Neural progenitor cell (in vitro differentiated cells): ENCODE measurements at places on chromosomes 12 and 14. TPM values are rescaled to one million over a fixed set of nuclear protein-coding genes. Genes with fewer than 3 reads are reported as not detected.

DNA sequence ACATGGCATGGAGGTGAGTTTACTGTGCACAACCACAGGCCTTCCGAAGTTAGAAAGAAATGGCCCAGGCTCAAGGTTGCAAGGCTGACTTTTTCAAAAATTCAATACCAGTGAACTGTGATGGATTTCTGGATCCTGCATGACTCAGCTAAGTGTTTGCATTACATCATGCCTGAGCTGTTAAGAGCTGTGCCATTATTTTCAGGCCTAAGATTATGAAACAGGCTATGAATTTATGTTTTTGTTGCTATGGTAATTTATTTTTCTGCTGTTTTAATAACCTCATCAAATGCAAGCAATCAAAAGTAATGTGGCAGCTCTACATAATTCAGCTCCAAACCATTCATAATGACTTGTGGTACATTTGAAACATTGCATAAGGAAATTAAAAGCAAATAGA lies 457.7 kb upstream of the TMEM132C start:
- no peak for DNase-seq

Gene NINJ2
- total RNA-seq = 0.37 TPM in 1 of 2 replicates, not detected in the other

DNA sequence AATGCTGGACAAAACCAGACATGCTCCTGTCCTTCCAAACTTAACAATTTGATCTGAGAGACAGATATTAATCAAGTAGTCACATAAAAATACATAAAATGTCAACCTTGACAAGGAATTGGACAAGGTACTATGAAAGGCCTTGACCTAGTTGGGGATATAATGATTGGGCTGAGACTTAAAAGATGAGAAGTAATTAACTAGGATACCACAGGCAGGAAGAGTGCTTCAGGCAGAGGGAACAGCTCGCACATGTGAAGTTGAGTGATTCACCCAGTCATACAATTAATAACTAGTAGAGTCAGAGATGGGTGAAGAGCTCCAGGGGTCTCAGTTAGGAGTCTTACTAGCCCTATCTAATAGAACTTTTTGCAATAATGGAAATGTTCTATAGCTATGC lies 259.5 kb downstream of the MSRB3 start:
- DNase-seq = no peak

Gene CLEC4D
- total RNA-seq = 0.19 TPM in 2 replicates

Gene LRFN5
- total RNA-seq = 0.12 and 0.49 TPM in 2 replicates

DNA sequence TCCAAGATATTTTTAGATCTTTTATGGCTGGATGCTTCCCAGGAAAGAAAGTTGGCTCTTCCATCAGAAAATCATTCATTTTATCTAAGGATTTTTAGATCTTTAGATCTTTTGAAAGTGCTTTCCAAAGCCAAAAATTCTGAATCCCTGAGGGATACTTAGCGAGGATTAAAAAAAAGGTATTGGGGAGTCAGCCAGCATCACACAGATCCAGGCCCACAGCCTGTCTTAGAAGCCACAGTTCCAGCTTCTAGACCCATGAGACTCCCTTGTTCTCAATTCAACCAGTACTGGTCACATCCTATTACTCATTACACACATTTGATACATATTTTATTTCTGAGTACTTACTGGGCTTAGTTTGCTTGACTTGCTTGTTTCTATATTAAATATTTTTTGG lies 49.9 kb downstream of the TSPAN8 start:
- no peak for DNase-seq

GRCh38 chr14:48417715-48418500 lies 742.5 kb upstream of the MDGA2 start:
- DNase-seq = no peak

GRCh38 chr14:68785534-68786490 lies 7.1 kb downstream of the ZFP36L1 start:
- no peak for DNase-seq

Gene PITPNM2
- 0.56 and 1.2 TPM in 2 replicates for total RNA-seq

DNA sequence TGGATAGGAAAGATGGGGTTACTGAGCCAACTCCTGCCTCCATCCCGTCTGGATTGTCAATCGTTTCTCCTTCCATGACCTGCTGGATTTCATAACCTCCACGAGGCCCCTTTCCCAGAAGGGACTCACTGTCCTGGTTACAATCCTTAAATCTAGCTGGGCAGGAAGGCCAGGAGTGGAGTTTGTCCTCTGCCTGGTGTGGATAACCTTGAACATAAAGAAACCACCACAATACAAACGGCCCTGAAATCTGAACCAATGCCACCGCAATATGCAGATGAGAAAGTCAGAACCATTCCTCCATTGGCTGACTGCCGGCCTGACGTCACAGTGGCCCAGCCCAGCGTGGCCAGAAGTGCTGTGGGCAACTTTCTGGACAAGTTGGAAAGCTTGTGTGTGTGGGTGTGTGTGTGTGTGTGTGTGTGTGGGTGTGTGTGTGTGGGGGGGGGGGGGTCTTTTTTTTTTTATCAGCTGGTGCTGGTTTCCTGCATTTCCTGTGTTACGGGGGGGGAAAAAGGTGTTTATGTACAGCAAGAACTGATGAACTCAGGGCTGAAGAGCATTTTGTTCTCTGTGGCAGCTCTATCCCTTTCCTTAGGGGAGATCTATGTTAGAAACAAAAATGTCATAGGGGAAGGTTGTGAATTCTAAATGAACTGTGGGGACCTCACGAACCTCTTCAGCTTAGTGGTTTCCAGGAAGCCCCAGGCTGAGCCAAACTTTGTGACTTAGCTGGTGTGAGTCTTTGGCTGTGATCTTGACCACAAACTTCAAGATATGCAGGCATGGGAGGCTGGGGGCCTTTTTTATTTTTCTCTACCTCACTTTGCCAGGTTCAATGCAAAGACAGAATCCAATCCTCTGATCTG lies 81.6 kb upstream of the MED13L start:
- peak; percentile 91 for DNase-seq

Gene MYF5
- not detected in 2 replicates for total RNA-seq

DNA sequence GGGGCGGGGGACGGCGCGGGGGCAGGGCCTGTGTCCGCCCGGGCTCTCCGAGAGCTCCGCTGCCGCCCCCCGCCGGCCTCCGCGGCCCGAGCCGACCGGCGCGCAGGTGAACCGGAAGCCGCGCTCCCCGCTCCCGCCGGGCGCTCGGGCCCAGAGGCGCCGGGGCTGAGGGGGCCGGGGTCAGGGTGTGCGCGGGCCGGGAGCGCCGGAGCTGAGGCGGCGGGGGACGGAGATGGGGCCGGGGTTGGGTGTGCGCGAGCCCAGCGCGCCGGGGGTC lies 431 bp downstream of the HIP1R start:
- DNase-seq = no peak

GRCh38 chr14:102277874-102278630 lies 26.9 kb downstream of the MOK start:
- no peak for DNase-seq

Gene MANSC4
- 0.12 TPM in 1 of 2 replicates, not detected in the other for total RNA-seq

Gene C12orf56
- 1.3 and 4.2 TPM in 2 replicates for total RNA-seq

DNA sequence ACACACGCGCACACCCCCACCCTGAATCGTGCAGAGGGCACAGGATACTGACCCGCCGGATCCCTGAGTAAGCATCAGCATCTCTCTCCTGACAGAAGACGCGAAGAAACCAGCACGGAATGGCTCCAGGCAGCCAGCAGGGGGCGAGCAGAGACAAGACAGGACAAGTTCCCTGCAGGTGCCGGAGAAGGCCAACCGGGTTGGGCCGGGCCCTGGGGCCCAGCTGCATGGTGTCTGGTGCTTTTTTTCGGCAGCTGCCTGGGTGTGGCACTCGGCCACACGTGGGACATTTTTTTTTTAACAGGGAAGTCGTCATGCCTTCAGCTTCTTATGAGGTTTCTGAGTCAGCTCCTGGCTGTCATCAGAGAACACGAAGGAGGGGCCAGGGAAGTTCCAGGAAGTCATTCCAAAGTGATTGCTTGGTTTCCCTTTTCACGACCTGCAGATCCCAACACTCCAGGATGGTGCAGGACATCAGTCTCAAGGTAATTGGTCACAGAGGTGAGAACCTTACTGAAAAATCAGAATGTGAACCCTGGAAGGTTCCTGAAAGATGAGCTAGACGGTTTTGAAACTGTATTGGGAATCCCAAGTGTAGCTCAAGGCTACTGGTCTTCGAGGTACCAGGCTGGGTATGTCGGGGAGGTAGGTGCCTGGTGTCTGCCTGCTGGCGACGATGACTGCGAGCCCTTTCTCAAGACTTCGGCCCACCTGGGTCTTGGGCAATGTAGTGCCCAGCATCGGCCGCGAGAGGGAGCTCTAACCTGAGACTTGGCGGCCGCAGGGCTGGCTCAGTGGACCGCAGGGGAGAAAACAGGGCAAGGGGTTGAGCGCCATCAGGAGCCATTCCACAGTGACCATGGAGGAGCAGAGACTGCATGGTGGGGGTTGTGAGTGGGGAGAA lies 190.8 kb upstream of the PRMT8 start:
- peak; percentile 93 for DNase-seq

DNA sequence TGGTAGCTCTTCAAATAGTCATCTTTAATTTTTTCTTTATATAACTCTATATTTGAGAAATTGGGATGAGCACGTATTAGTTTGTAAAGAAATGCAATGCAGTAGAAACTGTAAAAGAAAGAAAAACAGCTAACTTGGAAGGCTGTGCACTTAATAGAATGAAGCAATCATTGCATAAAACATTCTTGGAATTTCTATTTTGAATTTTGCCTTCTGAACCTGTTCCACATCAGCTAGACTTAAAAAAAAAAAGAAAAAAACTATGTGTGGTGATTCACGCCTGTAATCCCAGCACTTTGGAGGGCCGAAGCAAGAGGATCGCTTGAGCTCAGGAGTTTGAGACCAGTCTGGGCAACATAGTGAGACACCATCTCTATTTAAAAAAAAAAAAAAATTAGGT lies 29.4 kb downstream of the SCN8A start:
- DNase-seq = no peak

- peak; percentile 99 for DNase-seq
Observed at GRCh38 chr12:133080026-133080367, 726 bp upstream of the ZNF140 start.

GRCh38 chr14:74645756-74646470 lies 33.9 kb upstream of the LTBP2 start:
- no peak for DNase-seq

DNA sequence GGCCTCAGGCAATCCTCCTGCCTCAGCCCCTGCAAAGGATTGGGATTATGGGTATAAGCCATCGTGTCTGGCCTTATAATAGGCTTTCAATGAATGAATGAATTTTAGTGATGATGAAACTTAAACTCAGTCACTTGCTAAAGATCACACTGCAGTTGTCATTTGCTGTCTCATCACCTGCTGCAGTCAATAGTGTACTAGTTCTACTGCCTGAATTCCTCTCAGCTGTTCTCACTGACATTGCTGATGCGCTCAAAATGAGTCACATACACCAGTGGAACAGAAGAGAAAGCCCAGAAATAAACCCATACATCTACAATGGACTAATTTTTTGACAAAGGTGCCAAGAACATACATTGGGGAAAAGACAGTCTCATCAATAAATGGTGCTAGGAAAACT lies 5.6 kb upstream of the SYNJ2BP start:
- no peak for DNase-seq

DNA sequence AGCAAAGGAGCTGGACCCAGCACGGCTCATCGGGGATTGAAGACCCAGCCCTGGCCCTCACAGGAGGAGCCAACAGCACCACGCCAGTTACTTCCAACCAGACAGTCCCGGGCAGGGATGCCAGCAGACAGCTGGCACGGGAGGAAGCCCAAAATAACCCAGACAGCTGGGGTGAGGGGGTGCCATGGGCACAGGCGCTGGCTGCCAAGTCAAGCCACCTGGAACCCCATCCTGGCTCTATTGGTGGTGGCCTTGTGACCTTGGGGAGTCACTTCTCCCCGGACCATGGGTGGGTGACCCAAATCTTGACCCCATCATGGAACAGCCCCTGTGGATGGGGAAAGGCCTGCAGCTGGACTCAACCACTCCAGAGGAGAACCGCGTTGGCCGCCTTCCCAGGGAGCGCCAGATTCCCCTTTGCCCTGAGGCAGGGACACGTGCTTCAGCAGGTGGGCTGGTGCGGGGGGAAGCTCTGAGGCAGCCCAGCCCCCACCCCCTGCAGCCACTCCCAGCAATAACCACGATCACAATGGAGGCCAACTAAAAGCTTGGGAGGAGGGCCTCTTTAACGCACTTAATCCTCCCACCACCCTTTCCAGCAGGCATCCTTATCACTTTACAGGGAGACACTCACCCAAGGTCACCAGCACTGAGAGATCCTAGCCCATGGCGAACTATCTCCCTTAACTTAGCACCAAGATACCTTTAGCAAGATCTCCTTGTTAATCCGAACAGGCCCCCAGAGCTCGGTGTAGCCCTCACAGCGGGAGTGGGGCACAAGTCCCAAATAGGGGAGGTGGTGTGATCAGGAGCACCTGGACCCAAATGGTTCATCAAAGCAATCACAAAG lies 4.7 kb upstream of the RHOF start:
- peak; percentile 65 for DNase-seq

- DNase-seq = no peak
Observed at GRCh38 chr14:104316723-104317491, 178.5 kb downstream of the KIF26A start.

- no peak for DNase-seq
Observed at GRCh38 chr14:53380052-53380866, 227.1 kb upstream of the DDHD1 start.

Gene OXA1L
- total RNA-seq = 101 and 116 TPM in 2 replicates

DNA sequence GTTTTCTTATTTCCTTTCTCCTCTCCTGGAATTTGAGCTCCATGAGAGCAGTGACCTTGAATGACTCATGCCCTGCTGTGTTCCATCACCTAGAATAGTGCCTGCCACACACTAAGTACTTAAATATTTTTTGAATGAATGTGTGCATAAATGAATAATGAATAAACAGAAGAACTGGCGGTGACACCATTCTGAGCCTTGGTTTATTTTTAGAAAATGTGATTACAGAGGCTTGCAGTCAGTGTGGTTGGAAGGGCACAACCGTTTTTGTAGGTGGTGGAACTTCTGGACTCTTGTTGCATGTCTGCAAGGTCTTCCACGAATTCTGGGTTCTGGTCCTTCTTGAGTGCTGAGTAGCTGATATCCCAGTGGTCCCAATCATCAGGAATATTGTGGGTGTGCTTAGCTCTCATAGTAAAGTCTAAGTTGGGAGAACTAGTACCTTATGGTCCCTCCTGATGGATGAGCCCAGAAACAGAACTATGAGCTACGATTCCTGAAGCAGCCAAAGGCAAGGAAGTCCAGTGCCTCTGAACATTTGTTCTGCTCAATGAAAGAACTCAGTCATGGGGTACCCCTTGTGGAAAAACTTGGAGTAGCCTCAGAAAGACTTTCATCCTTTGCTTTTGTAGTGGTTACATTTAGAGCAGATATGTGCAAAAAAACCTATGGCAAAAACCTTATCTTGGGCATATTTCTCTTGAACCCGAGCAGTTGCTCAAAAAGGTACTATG lies 28.8 kb upstream of the BHLHE41 start:
- no peak for DNase-seq

DNA sequence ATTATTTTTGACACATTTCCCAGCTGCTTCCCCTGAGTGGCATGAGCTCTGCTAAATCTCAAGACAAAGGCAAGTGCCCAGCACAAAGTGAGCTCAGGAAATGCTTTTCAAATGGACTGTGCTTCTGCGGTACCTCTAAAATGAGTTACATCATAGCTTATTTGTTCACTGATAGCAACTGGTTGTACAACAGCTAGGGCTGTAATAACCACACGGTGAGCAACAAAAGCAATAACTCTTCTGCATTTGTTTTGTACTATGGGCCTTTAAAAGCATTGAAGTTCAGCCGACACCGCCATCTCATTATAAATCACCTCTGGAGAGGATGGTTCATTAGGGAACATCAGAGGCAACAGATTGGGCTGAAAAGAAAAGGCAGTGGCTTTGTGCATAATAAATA lies 475.0 kb downstream of the GLT1D1 start:
- DNase-seq = no peak

- peak; percentile 55 for DNase-seq
Observed at GRCh38 chr14:104573930-104574329, 5.6 kb upstream of the C14orf180 start.
